ENCODE measurements at places on chromosomes 1 and 21.

GRCh38 chr1:41101076-41101475 lies 79.6 kb upstream of the SLFNL1 start:
- DNase-seq, result no peak

DNA sequence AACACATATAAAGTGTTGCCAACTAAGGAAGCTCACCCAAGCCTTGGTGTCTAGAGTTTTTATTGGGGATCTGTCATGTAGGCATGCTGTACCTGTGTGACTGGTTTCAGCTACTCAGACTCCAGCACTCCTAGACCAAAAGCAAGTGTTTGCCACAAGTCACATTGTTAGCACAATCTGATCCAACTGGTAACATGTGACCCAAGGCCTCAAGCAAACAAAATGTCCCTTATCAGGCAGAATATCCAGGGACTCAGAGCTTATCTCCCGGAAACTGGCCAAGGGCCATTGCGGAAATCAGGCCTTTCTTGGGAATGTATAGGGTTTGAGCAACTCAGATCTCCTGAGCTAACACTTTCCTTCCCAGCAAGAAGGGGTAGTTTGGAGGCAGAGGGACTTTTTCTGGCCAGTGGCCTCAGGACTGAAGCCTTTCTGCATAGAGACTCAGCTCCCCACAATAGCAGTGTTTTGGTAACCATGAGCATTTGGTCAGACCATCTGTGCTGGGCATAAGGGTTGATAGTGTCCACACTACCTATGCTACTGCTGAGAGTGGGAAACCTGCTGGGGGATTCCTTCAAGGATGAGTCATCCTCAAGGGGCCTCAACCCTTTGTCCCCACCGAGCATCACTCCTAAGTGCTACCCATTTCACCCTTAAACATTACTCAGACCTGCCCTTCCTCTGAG lies 29.6 kb downstream of the NHLH2 start:
- no peak for DNase-seq

GRCh38 chr1:207811920-207812720 lies 60.3 kb downstream of the CD46 start:
- no peak for DNase-seq

DNA sequence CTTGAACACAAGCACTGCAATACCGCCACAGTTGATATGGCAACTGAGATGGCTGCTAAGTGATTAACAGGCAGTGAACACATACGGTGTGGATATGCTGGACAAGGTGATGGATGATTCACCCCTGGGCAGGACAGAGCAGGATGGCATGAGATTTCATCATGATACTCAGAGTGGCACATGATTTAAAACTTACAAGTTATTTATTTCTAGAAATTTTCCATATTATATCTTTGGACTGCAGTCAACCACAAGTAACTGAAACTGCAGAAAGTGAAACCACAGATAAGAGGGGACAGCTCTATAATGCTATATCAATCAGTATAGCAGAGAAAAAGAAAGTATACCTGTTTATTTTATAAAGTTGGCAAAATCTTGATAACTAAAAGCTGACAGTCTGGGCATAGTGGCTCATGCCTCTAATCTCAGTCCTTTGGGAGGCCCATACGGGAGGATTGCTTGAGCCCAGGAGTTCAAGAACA lies 47.9 kb downstream of the PHACTR4 start:
- peak; percentile 54 for DNase-seq

All from SW 1271 (cell line).